ENCODE measurements at places on chromosomes 6 and 20.
A peak's percentile ranks its signal among the peaks of the same experiment; 100 is the strongest.

DNA sequence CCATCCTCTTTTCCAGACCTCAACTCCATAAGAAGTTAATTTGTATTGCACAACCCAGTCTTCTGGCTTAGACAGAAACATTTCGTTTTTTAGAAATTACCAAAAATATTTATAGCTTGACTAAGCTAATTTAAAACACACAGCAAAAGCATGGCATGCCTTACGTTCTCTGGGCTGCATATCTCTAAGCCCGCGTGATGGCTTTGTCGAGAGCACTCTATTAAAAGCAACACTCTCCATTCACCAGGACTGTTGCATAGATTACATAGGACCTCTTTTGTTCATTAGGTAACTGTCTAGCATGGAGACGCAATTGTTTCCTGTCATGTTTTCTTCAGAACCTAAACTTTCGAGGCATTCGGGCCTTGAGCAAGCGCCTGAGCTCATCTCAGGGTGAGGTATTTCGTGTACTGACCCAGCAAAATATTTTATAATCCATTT is 104.5 kb downstream of the IBTK start:
- no peak for DNase-seq

GRCh38 chr6:98864497-98864896 is 30.1 kb downstream of the POU3F2 start:
- DNase-seq, result no peak

GRCh38 chr6:1482381-1483166 is 93.2 kb downstream of the FOXF2 start:
- DNase-seq, result peak; percentile 67

GRCh38 chr6:106745824-106746582 is 116.6 kb downstream of the QRSL1 start:
- no peak for DNase-seq

GRCh38 chr20:25579081-25579770 is 6.1 kb downstream of the NINL start:
- DNase-seq, result no peak

DNA sequence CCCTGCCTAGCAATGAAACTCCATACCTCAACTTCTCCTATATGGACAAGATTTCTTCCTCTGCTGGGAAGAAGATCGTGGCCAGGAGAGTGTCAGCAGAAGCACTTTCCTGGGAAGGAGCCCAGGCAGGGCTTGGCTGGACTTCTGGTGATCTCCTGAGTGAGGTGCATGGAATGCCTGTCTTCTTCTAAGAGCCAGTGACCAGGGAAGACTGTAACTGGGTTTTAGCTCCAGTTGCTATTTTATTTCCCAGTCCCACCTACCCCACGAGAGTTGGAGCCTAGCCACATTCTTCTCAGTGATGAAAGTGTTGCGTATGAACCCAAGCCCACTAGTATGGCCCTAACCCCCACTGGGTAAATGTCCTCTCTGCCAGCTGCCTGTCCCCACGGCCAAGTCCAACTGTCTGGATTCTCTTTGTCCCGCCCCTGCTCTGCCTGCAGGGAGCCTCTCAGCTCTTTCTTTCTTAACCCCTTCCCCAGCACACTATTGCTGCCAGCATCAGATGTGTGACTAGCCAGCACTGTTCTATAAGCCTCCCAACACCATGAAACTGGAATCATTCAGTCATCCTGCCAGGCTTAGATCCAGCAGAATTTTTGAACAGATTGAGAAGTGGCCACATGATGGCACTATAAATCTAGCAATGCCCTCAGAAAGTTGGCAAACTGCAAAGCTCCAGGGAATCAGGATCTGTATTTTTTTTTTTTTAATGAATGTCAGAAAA is 69.8 kb upstream of the FAM184A start:
- DNase-seq, result no peak

GRCh38 chr6:45743028-45743615 is 272.5 kb downstream of the CLIC5 start:
- DNase-seq, result no peak

DNA sequence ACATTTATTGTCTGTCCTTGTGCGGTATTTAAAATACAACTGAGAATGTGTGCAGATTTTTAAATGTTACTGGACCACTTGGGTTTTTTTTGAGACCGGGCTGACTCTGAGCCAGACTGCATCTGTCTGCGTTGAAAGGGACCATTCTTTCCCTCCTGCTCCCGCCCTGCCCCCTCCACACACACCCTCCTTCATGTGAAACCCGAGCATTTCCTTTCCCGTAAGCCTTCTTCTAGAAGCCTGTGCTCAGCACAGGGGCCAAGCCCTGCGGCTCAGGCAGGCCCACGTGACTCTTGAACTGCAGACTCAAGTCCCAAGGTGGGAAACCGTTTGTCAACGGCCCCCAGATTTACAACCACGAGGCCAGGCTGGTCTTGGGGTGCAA is 82.7 kb upstream of the FOXC1 start:
- DNase-seq, result peak; percentile 68

GRCh38 chr20:51386586-51386985 is 155.9 kb downstream of the NFATC2 start:
- no peak for DNase-seq

- DNase-seq, result no peak
Observed at GRCh38 chr20:8662433-8662954, 406.4 kb upstream of the PLCB4 start.

GRCh38 chr6:157667211-157668008 is 155.6 kb upstream of the SNX9 start:
- peak; percentile 76 for DNase-seq

- DNase-seq, result peak; percentile 82
Observed at GRCh38 chr20:61311656-61312387, 59.8 kb downstream of the CDH4 start.

GRCh38 chr20:15063081-15063480 is 725.7 kb upstream of the FLRT3 start:
- peak; percentile 13 for DNase-seq

- DNase-seq, result no peak
Observed at GRCh38 chr6:90370493-90370959, 73.9 kb upstream of the BACH2 start.

DNA sequence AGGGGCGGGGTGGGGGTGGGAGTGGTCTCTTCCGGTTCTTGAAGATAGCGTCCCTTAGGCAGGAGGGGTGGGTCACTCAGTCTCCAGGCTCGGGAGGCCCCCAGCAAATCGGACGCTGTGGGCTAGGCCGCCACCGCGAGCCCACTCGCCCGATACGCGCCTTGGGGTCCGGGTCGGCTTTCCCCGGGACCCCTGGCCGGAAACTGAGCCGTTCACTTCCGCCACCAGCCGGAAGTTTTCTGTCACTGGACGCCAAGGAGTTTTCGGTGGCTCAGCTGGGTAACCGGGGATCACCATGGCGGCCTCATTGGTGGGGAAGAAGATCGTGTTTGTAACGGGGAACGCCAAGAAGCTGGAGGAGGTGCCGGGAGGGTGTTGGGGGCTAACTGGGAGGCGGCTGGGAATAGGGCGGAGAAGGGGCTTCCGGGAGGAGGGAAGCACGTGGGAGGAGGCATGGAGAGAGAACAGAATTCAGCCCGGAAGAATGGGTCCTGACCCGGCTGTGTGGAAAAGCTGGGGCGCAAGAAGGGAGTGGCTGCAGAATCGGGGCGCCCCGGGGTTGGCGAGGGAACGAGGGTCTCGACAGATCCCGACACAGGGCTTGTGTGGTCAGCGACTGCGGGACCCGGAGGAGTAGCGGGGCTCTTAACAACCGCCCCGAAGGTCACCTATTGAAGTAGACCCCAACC is at the start of gene ITPA:
ITPA (plus strand) TSS at position 242 of the 689 bp plus-strand sequence; CDS start at position 296, 54 bp downstream.
- peak; percentile 68 for DNase-seq

- no peak for DNase-seq
Observed at GRCh38 chr6:63452125-63452524, 120.2 kb upstream of the LOC128125822 start.

- no peak for DNase-seq
Observed at GRCh38 chr20:11540558-11540957, 377.1 kb upstream of the BTBD3 start.

- DNase-seq, result no peak
Observed at GRCh38 chr6:82893889-82894652, 171.6 kb downstream of the UBE3D start.

- DNase-seq, result no peak
Observed at GRCh38 chr20:32518593-32519380, 66.3 kb downstream of the NOL4L start.

DNA sequence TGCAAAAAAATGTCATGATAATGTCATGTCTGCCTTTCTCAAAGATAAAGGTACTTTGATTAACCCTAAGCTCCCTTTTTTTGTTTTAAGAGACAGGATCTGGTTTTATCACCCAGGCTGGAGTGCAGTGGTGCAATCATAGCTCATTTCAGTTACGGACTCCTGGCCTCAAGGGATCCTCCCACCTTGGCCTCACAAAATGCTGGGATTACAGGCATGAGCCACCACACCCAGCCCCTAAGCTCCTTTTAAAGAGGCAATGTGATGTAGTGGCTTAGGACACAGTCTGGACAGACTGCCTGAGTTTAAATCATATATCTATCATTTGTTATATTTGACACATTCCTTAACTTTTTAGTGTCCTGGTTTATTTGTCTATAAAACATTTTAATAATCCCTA is 77.0 kb downstream of the FLRT3 start:
- no peak for DNase-seq

DNA sequence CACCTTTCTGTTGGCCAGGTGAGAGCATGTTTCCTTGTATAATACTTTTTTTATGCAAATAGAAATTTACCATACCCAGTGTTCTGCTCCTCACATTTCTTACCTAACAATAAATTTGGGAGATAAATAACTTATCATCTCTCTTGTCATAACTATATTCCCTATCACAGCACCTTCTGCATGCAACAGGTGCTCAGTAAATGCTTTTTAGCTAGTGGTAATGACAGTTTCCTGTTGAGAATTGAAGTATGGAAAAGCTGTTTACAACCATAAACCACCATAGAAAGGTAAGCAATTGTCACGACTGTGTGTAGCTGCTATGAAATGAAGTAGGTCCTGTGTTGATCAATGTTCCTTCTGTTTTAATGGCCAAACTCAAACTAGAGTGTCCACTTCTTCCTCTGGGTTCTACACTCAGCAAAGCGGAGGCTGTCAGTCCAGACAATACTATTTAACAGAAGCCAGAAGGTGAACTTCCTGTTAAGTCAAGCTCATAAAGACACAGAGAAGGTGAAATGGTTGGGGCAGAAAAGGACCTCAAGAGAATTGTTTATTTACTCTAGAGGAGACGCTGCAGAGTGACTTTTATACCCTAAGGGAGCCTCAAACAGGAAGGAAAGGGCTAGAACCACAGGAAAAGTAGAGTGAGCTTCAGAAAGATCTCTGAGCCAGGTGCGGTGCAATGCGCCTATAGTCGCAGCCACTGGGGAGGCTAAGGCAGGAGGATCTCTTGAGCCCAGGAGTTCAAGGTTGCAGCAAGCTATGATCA is 84.0 kb upstream of the SLC22A16 start:
- DNase-seq, result no peak

DNA sequence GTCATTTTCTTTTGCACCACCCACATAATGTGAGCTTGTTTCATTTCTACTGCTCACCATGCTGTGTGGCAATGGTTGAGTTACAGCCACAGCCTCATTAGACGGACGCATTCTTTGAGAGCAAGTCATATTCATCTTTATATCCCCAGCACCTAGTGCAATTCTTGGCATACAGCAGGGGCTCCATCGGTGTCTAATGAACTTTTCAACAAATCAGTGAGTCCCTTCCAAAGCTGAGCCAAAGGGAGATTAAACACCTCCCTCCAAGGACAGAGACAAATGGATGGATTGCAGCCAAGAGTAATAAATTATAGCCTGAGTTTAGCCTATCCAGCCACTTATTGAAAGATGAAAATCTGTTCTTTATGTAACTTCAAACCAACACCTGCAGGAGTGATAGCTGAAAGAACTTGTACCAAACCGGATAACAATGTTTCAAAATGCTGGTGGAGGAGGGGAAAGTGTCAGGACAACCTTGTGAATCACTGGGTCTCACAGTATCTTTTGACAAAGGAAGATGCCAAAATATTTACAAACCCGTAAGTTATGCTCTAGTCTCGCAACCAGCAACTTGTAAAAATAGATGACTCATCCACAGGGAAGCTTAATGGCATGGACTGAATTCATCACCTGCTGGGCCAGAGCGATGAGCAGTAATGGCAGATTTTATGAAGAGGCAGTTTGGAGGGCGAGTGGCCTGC is 139.0 kb downstream of the PXDC1 start:
- DNase-seq, result peak; percentile 52

- no peak for DNase-seq
Observed at GRCh38 chr6:156919814-156920369, 142.7 kb downstream of the ARID1B start.

GRCh38 chr6:45605971-45606370 is 228.2 kb upstream of the SUPT3H start:
- DNase-seq, result no peak

DNA sequence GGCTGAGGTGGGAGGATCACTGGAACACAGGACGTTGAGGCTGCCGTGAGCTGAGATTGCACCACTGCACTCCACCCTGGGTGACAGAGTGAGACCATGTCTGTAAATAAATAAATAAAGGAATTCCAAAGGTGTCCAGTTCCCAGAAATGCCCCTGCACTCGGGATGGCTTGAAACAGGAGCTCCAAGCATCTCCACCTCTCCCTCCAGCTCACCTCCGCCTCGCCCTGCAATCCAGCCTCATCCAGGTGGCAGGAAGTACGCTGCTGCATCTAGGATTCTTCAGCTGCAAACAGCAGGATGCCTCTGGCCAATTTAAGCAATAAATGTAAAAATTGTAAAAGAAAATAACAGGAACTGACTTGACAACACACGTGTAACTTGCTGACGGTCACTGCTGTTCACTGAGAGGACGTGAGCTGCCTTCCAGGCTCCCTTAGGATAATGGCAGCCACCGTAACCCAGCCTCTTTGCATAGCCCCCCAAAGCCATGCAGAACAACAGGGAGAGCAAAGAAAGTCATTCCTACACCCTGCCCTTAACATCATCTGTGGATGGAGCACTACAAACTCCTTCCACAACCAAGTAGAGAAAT is 11.4 kb upstream of the GRM4 start:
- no peak for DNase-seq

DNA sequence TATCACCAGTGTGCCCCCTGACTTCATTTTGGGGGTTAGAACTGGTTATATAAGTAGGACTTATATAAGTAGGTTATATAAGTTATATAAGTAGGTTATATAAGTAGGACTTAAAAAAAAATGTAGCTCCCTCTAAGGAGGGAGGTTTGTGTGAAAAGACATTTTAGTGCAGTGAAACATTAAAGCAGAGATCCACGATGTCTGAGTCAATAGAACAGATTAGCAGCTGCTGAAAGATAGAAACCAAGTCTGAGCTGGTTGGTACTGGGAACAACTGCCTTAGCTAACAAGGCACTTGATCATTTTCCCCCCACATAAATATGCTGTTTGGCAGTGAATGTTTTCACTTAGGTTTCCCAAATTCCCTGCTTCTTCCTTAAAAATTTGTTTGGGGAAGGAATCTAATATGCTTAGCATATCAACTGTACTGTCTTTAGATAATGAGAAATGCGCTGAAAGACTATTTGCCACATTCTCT is 2.1 kb upstream of the RPS12 start:
- no peak for DNase-seq

GRCh38 chr6:35016502-35017321 is 124.4 kb downstream of the TCP11 start:
- DNase-seq, result no peak

DNA sequence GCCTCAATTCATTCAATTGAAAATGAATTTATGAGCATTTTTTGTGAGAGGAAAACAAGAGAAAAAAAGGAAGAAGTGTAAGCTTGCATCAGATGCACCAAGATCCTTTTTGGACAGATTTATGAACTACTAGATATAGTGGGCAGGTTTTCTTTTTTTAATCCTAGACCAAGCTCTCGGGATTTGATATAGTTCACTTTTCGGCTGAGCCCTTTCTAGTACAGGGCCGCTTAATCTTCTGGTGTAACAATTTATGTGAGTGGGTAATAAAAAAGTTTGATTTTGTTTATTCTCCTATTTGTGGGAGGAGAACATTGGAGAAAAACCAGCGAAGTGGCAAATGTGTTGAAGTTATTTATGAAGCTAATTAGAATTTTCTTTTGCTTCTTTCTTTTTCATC is 538.0 kb downstream of the UTRN start:
- no peak for DNase-seq

Data from RPMI8226 (cell line).